ENCODE measurements at places on chromosomes 1 and 21. TPM values are rescaled to one million over a fixed set of nuclear protein-coding genes. Genes with fewer than 3 reads are reported as not detected.

The AGMAT gene
- total RNA-seq: 1.2 TPM

The PFKFB2 gene
- 10.4 TPM for total RNA-seq

The C1QA gene
- total RNA-seq: 24.1 TPM

The KIF14 gene
- 4.3 TPM for total RNA-seq

The PRELP gene
- 12.8 TPM for total RNA-seq

The OR10J1 gene
- total RNA-seq: not detected

The RHCE gene
- 2.9 TPM for total RNA-seq

The PBX1 gene
- 141 TPM for total RNA-seq

The PTPN22 gene
- total RNA-seq: 3.0 TPM

The APOBEC4 gene
- not detected for total RNA-seq

The LRRC71 gene
- not detected for total RNA-seq

The SLC44A5 gene
- 19.1 TPM for total RNA-seq

The NBPF6 gene
- total RNA-seq: not detected

The AMY1A gene
- total RNA-seq: not detected

The LY9 gene
- total RNA-seq: 0.71 TPM

The MAP10 gene
- total RNA-seq: 4.6 TPM

The FAM163A gene
- total RNA-seq: 1.3 TPM

The HES2 gene
- 1.2 TPM for total RNA-seq

The AADACL4 gene
- not detected for total RNA-seq

The TNFRSF9 gene
- not detected for total RNA-seq

The KRTAP12-4 gene
- not detected for total RNA-seq

The PPFIA4 gene
- 15.8 TPM for total RNA-seq

The SLC2A5 gene
- 3.4 TPM for total RNA-seq

The AJAP1 gene
- 7.6 TPM for total RNA-seq

The NTMT2 gene
- total RNA-seq: 0.99 TPM

The SEMA4A gene
- 12.1 TPM for total RNA-seq

The NBPF4 gene
- not detected for total RNA-seq

All from camera-type eye (tissue), 1 donor.